Endothelial cell (in vitro differentiated cells): ENCODE measurements at places on chromosomes 6 and 20. TPM values are rescaled to one million over a fixed set of nuclear protein-coding genes. Genes with fewer than 3 reads are reported as not detected.

MEP1A gene
- total RNA-seq = not detected

EGFL8 gene
- total RNA-seq = 37.4 TPM

SASH1 gene
- total RNA-seq = 138 TPM

PCSK2 gene
- total RNA-seq = 1.0 TPM

SIRPD gene
- not detected for total RNA-seq

SAMD3 gene
- 1.0 TPM for total RNA-seq

HAO1 gene
- total RNA-seq = not detected

LY6G6F gene
- total RNA-seq = not detected

KIZ gene
- total RNA-seq = 15.0 TPM

HLA-DPB1 gene
- 14.4 TPM for total RNA-seq

SPTLC3 gene
- 0.41 TPM for total RNA-seq

SLC25A27 gene
- 4.7 TPM for total RNA-seq

ZCCHC3 gene
- 40.0 TPM for total RNA-seq

KIF13A gene
- total RNA-seq = 139 TPM

MYLK2 gene
- total RNA-seq = 1.7 TPM

GABRR1 gene
- not detected for total RNA-seq

SCRT2 gene
- total RNA-seq = not detected

OR2J3 gene
- not detected for total RNA-seq

KIF3B gene
- total RNA-seq = 34.7 TPM

SLC22A23 gene
- total RNA-seq = 72.7 TPM

WFDC10B gene
- not detected for total RNA-seq

RBM12 gene
- total RNA-seq = 121 TPM

CABLES2 gene
- total RNA-seq = 9.3 TPM

KIAA0408 gene
- total RNA-seq = 6.4 TPM

AVP gene
- total RNA-seq = not detected

OSBPL2 gene
- total RNA-seq = 39.5 TPM

GATA5 gene
- total RNA-seq = not detected

ITCH gene
- 46.8 TPM for total RNA-seq

TP53TG5 gene
- total RNA-seq = not detected

PACSIN1 gene
- 0.08 TPM for total RNA-seq

HTR1E gene
- not detected for total RNA-seq

AARS2 gene
- total RNA-seq = 16.0 TPM

LAMA2 gene
- 2.0 TPM for total RNA-seq

B3GALT4 gene
- 3.8 TPM for total RNA-seq

FOXF2 gene
- not detected for total RNA-seq
